KBM-7 (cell line): ENCODE measurements at places on chromosomes 5 and 9.

DNA sequence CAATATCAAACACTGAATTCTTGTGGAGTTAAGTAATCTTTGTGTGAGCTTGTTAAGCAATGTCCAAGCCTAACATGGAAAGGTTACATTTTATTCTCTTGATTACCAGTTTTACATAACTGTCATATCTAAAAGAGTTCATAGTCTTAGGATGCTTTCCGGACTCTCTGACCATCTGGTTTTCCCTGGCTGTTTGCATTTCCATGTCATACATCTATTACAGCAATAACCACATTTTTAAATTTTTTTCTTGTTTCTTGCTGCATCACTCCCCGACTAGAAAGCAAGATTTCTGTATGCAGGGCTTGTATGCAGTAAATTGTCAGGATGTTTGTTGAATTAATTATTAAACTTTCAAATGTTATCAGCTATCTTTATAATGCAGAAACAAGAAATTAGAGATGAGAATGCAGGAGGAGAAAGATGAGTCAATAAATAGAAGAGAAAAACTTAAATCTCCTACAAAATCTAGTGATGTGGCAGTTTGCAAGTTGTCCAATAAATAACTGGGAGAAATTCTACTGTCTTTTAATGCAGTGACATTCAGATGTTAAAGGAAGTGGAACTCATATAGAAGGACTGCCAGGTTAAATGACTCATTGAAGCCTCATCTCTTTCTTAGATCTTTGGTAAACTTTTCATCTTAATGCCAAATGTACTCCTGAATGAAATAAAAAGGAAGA is 179.6 kb upstream of the SGCD start:
- DNase-seq = no peak

DNA sequence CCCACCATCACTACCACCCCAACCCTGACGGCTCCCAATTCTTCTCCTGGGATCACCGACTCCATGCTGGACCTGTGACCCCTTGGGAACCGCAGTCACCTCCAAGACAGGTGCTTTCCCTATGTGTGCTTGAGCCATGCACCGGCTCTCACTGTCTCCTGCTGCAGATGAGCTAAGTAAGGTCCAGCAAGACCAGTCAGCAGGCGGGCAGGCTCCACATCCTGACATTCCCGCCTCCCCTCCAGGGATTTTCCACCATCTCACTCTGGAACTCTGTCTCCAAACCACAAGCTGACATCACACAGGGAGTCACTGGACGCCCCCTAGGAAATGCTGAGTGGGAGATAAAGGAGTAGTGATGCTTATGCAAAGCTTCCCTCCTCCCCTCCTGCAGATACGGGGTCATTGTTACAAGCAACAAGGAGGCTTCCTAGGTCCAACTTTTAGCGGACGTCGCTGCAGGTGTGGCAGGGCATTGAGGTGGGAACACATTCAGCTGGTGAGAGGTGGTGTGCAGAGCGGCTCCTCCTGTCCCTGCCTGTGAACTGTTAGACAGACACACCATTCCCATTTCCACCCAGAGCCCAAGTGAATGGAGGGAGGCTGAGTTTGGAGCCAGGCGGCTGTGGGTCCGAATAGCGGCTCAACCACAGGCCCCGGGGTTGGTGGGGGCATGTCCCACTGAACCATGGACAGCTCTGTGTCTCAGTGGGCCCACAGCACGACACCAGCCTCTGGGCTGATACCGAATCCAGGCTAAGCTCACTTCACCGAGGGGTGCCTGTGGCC is 129.2 kb upstream of the PHYKPL start:
- DNase-seq = no peak

- DNase-seq = no peak
Observed at GRCh38 chr9:125568621-125569020, 138.4 kb downstream of the MAPKAP1 start.

- DNase-seq = no peak
Observed at GRCh38 chr9:92769286-92769685, 4.7 kb upstream of the BICD2 start.

GRCh38 chr5:59745415-59745863 is 148.1 kb downstream of the PDE4D start:
- DNase-seq = no peak

DNA sequence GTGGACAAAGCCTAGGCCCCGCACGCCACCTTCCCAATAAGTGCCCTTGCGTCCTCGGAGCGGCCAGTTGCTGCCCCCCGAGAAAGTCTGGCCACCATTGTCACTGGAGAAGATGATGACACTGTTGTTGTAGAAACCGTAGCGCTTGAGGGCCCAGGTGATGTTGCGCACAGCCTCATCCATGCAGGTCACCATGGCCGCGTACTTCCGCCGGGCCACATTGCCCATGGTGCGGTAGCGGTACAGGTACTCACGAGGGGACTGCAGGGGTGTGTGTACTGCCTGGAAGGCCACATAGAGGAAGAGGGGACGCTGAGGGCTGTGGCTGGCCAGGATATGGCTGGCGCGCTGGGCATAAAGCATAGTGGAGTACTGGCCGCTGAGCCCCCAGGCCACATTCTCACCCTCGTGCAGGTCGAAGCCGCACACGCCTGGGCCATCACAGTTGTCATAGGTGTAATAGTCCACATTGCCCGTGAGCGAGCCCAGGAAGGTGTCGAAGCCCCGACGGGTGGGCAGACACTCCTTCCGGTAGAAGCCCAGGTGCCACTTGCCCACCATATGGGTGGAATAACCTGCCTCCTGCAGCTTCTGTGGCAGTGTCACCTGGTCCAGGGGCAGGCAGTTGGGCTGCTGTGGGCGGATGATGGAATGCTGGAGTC is 4.6 kb downstream of the ARSI start:
- no peak for DNase-seq

DNA sequence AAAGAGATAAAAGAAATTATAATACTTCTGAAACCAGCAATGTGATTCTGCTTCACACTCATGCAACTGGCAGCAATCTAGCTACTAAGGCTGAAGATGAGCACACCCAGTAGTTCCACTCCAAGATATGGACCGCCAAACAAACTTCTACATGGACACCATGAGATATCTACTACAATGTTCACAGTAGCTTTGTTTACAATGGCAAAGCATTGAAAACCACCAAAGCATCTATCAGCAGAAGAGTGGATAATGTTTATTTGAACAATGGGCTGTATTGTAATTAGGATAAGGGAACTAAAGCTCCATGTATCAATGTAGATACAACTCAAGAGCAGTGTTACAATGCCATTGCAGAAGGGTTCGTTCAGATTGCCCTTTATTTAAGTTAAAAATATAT is 91.2 kb upstream of the ERBIN start:
- no peak for DNase-seq

- DNase-seq = no peak
Observed at GRCh38 chr9:90517103-90517502, 125.5 kb downstream of the DIRAS2 start.

DNA sequence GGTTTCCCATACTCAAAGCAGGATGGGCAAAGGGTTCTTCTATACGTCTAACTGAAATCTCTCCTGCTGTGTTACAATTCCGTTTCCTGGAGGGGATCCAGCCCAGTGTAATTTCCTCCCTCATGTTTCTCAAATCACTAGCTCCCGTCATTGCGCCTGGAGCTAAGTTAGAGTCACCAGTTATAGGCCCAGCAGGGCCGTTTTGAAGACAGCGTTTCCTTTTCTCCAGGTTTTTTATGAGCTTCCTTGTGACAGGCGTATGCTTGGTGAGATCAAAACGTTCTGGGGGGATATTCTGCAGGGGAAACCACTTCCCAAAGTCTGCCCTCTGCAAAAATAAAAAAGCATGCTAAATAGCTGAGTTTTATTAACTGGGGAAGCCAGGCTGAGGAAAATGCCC is 53.0 kb upstream of the WWC1 start:
- no peak for DNase-seq

DNA sequence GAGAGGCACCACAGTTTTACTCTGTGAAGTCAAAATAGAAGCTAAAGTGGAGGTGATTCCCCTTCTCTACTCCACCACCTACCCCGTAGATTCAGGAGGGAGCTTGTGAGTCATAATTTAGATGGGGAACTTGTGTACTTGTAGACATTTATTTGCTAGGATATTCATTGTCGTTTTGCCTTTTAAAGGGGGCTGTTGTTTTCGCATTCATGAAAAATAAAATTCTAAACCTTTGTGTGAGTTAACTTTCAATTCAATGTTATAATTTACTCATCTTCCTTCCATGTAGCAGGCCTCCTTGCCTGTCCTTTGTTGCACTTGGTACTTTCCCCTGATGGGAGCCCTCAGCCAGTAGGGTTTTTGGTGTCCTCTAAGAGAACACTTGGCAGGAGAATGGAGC is 22.0 kb downstream of the SECISBP2 start:
- DNase-seq = no peak

GRCh38 chr9:113929634-113930389 is 53.7 kb downstream of the ZNF618 start:
- DNase-seq = no peak

- DNase-seq = no peak
Observed at GRCh38 chr5:150101023-150101422, 14.7 kb upstream of the CSF1R start.

DNA sequence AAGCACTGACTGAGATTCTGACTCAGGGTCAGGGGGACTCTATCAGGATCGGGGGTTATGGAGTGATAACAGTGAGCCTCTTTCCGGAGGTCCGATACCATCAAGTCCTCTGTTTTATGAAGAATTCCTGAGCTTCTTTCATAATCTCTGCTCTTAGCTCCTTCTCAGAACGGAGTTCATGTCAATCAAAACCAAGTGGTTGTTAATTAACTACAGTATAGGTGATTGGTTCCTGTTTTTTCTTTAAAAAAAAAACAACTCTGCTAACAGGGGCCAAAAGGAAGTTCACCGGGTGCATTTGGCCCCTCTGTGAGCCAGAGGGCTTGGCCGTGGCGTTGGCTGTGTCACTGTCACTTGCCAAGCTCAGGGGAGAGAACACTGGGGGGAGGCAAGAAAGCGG is 4.0 kb downstream of the GFI1B start:
- peak; percentile 67 for DNase-seq

GRCh38 chr5:169650701-169651331 is 13.7 kb downstream of the DOCK2 start:
- DNase-seq = peak; percentile 57

DNA sequence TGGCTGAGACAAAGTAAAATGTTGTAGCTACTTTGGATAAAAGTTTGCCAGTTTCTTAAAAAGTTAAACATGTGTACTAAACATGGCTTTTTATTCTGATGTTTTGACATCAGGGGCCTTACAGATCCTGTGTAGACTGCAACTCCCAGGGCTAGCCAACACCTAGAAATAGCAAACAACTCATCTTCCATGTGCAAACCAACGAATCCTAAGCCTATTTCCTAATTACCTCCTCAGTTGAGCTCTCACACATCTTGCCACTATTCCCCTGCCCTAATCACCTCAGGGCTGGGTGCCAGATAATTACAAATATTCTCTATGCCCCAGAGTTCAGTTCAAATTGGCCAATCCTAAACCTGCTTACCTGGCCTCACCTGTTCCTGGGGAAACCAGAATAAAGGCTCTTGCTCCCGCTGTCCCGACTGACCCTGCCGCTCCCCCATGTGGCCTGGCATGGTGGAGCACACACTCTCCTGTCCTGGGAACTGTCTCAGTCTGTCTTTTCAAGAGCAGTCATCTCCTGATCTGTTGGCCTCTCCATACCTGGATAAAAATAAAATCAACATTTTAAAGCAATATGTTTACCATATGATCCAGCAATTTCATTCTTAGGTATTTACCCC is 37.1 kb upstream of the FAM169A start:
- DNase-seq = peak; percentile 35

DNA sequence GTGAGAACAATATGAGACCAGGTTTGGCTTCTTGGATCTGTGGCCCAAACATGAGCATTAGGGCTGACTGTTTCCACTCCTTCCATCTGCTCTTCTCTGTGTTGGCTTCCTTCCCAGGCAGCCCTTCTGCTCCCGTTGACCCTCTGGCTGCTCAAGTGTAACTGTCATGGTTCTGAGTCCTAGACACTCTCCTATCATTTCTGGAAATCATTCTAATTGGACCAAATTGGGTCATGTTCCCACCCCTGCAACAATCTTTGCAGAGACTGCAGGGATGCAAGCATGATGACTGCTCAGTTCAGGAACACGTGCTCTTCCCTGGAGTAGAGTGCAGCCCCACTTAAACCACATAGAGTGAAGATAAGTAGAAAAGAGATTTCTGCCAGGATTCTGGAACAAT is 741.4 kb downstream of the TAF11L14 start:
- no peak for DNase-seq

DNA sequence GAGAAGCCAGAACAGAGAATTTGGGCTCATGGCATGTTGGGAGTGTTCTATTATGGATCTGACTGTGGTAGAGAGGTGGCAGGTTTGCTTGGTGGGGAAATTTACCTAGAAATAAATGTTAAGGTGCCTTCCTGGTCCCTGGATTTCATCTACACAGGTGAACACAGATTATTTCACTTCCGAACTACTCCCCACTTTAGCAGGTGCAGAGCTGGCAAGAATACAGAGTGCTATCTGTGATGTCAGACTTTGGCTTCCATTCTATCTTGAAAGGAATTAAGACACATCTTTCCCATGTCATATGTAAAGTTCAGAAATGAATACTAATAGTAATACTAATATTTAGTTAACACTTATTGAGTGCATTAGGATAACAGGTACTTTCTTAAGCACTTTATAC is 234.0 kb downstream of the KCTD16 start:
- no peak for DNase-seq

DNA sequence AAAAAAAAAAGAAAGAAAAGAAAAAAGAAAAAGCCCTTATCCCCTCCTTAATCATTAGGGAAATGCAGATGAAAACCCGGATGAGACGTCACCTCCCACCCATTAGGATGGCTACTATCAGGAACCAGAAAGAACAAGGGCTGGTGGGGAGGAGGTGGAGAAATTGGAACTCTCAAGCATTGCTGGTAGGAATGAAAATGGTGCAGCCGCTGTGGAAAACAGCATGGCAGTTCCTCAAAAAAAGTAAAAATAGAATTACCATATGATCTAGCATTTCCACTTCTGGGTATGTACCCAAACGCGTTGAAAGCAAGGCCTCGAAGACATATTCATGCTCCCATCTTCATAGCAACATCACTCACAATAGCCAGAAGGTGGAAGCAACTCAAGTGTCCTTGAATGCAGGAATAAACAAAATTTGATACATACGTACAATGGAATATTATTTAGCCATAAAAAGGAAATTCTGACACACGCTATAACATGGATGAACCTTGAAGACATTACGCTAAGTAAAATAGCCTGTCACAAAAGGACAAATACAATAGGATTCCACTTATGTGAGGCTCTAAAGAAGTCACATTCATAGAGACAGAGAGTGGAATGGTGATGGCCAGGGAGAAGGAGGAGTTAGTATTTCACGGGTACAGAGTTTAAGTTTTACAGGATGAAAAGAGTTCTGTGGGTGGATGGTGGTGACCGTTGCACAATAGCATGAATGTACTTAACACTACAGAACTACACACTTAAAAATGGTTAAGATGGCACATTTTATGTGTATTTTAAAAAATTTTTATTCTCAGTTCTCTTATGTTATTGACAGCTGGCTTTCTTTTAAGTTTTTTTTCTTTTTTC is 166.8 kb upstream of the IER5L start:
- peak; percentile 50 for DNase-seq
